ENCODE measurements at places on chromosomes 7 and 10.

DNA sequence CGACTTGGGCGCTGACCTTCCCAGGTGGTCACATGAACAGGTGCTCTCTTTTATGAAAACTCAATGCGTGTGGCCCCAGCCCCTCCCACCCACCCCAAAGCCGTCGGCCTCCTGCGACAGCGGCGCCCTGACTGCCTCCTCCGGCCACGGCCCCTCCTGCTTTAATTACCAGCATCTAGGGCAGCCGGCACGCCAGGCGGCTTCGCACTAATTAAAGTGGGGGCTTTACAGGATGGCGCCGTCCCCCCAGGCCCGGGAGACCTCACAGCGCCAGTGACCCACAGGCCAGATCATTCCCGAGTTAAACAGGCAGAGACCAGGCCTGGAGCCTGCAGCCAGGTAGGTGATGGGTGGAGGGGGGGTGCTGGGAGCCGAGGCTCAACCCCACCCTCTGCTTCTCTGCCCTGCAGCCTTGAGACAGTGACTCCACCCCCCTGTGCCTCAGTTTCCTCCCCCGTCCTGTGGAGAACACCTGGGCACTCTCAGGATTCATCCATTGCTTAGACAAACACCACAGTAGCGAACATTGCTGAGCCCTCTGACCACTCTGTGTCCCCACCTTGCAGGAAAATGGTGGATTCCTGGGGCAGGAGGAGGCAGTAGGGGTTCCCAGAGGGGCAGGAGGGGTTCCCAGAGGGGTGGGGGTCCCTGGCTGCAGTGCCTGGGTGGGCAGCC lies 100.8 kb downstream of the MICALL2 start:
- DNase-seq: no peak

GRCh38 chr7:77531038-77531437 lies 6.1 kb upstream of the PTPN12 start:
- no peak for DNase-seq

GRCh38 chr7:37287131-37287855 lies 161.4 kb downstream of the ELMO1 start:
- no peak for DNase-seq

DNA sequence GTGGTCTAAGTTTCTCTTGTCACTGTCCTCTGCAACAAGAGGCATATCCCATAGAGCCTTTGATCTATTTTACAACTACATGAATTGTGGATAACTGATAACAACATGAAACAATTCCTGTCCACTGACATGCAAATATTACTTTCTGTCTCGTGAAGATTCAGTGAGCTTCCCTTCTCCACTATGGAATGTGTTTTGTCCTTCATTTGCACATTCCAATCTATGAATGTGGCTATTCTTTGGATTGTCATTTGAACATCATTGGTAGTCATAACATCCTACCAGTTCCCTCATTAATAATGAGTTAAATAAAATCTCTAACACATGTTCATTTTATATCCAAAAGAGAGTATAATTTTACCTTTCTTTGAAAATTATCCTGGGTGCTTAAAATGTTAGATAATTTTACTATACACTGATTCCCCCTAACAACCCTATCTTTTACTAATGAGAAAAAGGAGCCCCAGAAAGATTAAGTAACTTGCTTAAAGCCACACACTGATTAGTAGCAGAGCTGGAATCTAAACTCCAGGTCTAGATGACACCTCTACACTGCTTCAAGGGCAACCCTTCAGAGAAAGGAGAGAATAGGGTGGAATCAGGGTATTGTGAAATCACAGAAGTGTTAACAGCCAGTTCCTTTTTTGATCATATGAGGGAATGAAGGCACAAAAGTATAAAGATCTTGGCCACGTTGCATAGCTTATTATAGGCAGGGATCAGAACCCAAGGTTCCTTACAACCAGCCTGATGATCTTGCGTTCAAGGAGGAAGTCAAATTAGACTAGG lies 39.1 kb downstream of the PDE1C start:
- DNase-seq: no peak

DNA sequence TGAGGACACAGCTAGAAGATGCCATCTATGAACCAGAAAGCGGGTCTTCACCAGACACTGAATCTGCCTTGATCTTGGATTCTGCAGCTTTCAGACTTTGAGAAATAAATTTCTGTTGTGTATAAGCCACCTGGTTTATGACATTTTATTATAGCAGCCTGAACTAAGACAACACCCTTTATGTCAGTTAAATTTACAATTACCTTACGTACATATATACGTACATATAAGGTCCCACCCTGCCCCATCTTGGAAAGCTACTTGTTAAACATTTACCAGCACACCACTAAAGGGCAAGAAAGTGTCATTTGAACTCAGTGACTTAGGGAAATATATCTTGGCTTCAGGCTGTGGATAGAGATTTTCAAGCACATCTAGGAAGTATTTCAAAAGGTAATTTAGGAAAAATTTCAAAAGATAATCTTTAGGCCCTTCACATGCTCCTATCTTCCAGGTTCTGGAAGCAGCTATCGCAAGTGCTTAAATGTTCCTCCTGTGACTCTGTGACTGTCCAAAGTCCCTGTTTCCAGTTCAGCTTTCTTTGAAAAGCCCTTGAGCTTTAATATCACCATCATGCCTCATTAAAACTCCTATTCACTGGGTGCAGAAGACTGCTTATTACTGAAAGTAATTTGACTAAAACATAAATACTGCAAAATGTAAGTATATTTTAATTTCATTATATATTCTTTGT lies 9.6 kb upstream of the SRI start:
- DNase-seq: no peak

GRCh38 chr10:10394933-10395658 lies 622.6 kb upstream of the CELF2 start:
- no peak for DNase-seq

DNA sequence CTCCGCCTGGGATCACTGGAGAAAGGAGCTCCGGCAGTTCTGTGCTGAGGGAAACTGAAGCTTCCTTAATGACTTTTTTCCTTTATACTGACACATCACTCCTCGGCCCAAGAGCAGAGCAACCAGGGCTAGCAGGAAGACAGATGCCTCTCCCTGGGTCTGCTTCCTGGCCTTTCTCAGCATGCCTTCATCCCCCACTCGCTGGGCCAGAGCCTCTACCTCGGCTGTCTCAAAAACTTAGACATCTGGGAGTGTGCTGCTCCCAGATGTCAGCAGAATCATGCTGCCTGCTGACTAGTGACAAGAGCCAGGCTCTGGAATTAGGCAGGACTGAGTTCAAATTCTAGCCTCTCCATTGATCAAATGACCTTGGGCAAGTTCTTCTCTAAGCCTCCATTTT lies 24.4 kb upstream of the LRRC4 start:
- no peak for DNase-seq

Measured in CD4-positive, alpha-beta T cell treated with Interleukin-1 beta for 1 hour (primary cell).